ENCODE measurements at places on chromosomes 2 and 18.
A peak's percentile ranks its signal among the peaks of the same experiment; 100 is the strongest.

DNA sequence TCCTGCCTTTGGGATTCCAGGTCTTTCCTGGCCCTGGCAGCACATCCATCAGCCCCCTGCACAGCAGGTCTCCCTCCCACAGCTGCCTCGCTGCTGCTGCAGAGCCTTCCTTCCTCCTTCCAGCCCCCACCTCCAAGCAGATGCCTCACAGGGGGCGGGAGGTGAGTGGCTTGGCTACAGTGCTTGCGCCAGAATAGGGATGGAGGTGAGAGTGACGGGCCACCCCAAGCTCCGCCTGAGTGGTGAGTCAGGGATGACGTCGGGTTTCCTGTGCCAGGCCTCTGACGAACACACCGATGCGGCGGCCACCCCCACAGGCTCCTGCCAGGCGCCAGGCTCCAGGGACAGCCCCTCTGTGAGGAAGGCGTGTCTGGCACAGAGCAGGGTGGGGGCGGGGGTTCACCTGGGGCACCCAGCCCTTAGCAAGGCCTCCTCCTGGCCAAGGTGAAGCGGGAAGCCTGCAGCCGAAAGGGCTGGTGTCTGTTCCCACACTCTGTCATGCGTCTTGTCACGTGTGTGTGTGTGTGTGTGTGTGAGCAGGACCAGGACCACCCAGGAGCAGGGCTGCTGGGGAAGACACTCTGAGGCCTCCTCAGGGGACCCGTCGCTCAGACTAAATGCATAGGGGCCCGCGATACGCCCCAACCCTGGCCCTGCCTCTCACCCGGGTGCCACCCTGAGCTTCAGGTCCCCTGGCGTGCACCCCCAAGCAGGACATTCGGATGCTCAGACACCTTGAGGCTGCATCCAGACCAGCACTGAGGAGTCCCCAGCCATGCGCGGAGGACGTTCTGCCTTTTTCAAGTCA lies 3.4 kb upstream of the DUSP2 start:
- DNase-seq = peak; percentile 87

DNA sequence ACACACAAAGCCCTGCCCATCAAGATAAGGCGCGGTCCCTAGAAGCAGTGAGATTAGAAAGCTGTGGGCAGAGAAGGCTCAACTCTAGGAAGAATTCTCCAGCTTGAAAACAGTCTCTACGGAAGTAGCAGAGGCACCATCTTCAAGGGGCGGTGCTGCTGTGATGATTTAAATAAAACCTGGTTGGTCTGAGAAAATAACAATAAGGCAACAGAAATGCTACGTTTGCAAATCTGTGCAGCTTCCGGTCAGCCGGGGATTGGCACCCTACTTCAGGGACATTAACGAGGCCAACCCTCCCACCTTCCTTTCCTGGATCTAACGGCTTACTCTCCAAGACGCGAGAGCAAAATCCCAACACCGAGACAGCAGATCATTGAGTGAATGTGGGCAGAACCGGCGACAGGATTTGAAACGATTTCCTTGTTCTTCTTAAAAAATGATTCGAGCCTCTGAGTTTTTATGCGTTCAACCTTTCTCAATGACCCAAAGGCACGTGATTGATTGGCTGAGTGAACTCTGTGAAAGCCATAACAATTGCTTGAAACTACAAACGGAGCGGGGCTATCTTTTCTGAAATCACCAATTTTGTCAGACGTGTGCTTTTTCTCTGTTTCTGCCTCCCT lies 93.7 kb upstream of the ZNF516 start:
- DNase-seq = no peak

DNA sequence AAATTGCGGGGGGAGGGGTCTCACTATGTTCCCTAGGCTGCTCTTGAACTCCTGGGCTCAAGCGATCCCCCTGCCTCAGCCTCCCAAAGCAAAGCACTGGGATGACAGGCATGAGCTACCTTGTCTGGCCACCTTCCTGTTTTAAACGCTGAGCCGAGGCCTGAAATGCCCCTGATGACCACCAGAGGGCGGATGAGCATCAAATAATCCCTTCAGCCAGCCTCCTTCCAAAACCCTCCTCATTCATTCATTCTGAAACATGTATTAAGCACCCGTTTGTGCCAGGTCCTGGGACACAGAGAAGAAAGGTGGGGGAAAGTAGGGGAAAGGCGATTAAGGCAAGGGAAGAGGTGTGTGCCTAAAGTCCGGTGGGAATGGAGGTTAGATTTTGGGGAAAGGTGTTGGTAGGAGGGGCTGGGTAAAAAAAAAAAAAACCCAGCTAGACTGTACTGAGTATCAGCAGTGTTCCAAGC lies 30.7 kb upstream of the PTMA start:
- peak; percentile 82 for DNase-seq

DNA sequence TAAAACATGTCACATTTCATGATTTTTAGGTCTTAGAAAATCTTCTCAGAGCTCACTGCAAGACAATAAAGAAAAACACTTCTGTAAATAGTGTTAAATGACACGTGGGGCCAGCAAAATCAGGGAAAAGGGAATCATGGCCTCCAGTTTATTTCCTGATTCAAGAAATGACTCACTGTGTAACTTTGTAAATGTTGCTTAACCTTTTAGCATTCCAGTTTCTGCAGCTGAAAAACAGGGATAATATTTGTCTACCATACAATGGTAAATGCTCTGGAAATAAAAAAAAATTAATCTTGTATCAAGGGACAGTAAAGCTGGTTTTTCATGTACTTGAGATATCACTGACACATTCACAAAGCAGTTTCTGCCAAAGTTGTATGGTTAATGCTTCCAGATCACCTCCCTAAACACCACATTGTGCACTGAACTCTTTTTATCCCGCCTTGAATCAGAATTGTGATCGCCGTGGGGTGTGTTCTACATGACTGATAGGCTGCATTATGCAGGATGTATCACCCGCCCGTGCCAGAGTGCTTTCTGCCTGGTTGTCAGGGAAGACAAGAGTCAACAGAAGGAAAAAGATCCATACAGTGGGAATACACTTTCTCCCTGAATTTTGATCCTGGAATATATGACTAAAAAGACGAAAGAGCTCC lies 238.8 kb downstream of the IKZF2 start:
- DNase-seq = no peak

- peak; percentile 45 for DNase-seq
These were observed 821 bp upstream of the EPHA4 start for GRCh38 chr2:221572821-221573429.

- DNase-seq = no peak
These were observed 202.6 kb upstream of the ID2 start for GRCh38 chr2:8479298-8479697.

DNA sequence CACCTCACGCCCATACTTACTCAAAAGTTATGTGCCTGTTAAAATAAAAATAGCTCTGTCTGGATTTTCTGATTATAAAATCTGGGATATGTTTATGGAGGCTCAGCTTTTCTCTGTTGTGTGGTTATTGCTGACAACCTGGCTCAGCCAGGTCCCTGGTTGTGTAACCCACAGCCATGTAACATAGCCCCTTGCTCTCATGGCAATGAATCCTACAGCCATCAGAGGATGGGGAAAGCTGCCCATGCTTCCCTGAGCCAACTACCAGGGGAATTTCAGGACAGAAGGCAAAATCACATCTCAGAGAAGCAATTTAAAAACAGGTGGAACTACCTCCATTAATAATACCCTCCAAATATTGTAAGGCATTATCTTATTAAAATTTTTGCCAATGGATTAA lies 29.7 kb downstream of the ST8SIA5 start:
- DNase-seq = no peak

DNA sequence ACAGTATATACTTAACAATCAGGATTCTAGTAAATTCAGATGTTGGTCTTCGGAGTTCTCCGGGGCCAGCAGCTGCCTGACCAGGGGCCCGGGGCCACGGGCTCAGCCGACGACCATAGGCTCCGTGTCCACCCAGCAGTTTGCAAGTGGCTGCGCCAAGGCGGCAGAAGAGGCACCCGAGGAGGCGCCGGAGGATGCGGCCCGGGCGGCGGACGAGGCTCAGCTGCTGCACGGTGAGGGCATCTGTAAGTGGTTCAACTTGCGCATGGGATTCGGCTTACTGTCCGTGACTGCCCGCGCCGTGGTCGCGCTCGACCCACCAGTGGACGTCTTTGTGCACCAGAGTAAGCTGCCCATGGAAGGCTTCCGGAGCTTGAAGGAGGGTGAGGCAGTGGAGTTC lies 136.3 kb downstream of the NUP35 start:
- no peak for DNase-seq

DNA sequence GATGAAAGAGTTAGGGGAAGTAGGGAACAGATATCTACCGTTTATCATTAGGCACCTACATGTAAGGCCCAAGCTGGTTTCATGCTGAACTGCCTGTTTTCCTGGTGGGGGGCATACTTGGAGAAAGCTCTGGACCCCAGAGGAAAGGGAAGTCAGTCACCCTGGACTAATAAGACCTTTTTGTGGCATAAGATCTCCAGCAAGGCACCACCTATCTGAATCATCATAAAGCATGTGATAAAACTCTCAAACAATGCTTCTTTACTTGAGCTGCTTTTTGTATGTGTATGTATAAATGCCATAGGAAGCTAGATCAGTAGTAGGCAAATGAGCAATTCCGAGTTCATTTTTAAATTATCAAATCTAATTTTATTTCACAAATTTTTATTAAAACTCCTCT lies 104.8 kb downstream of the TANC1 start:
- DNase-seq = no peak

DNA sequence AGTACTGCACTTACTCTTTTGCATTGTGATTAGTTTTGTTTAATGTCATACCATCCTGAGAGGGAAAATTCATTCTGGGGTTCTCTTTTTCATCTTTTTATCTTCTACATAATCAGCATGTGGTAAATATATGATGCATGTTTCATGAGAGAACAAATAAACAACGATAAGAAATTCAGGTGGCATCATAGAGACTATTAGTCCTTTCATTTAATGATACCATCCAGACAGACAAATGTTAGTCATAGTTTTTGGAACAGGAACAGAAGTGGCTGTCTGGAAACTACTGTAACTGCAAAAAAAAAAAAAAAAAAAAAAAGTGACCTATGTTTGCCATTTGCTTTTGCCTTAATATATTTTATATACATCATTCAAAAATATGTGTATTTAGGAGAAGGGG lies 761.0 kb downstream of the EPHA4 start:
- no peak for DNase-seq

DNA sequence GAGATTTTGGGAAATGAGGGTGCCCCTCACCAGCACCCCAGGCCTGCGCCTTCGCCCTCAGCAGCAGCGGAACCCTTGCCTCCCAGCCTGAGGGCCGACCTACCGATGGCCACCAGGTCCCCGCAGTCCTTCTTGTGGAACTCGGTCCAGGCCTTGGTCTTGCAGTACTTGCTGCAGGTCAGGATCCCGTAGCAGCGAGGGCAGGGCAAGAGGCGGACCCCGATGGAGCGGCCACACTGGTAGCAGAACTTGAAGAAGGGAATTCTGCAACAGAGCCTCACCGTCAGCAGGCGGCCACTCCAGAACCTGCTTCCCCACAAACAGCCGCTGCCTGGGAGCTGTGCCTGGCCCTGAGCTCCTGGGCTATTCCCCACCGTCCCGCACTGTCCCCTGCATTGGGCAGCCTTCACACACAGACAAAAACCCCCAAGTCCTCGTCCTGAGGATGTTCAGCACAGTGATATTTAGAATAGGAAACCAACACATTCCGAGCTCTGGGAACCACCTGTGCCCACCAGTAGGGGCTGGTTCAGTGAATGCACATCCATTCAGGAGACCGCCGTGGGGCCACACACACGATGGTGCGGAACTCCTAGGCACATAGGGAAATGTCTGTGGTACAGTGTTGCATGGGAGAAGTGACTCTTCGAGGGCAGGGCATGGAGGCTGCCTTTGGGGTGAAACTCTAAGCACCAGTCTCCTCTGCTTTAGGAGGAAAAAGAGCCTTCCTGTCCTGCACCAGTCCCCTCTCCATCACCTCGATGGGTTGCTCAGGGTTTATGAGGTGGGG lies 45.6 kb downstream of the GPC1 start:
- DNase-seq = no peak

DNA sequence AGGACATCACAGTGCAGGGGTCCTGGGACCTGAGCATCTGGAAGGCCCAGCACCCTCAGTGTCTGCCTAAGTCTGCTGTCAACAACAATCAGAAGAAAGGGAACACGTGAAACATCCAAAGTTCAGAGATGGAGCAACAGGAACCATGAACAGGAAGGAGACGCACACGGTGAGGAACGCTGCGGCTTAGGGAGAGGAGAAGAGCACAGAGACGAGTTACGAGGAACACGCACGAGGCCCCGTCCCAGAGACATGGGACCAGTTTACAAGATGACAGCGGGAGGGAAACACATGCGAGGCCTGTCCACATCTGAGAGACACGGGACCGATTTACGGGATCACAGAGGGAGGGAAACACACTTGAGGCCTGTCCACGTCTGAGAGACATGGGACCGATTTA lies 2.9 kb upstream of the KCNG2 start:
- no peak for DNase-seq

GRCh38 chr18:76909439-76909838 lies 87.1 kb downstream of the ZNF236 start:
- no peak for DNase-seq

GRCh38 chr2:776487-776886 lies 99.3 kb upstream of the TMEM18 start:
- DNase-seq = no peak
